ENCODE measurements at places on chromosomes 11 and 22.

- no peak for DNase-seq
Observed at GRCh38 chr22:31828739-31829138, 74.9 kb downstream of the DEPDC5 start.

- no peak for DNase-seq
Observed at GRCh38 chr11:117924631-117925170, 4.5 kb downstream of the TMPRSS13 start.

DNA sequence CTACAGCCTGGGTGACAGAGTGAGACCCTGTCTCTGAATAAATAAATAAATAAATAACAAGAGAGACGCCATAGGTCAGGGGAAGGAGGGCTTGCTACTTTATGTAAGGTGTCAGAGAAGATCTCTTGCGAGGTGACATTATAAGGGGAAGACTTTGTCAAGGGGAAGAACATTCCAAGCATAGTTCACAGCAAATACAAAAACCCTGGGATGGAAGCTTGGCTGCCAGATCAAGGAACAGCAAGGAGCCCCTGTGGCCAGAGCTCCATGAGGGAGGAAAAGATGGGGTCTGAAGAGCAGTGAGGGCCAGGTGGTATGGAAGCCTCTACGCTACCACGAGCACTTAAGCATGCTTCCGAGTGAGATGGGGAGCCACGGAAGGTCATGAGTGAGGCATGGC lies 62.3 kb downstream of the AHNAK start:
- DNase-seq: no peak

GRCh38 chr11:118928870-118929500 lies 3.3 kb upstream of the BCL9L start:
- DNase-seq: no peak

- DNase-seq: no peak
Observed at GRCh38 chr11:47148903-47149531, 27.7 kb downstream of the ARFGAP2 start.

GRCh38 chr11:86396396-86396795 lies 21.7 kb downstream of the CCDC81 start:
- DNase-seq: no peak

DNA sequence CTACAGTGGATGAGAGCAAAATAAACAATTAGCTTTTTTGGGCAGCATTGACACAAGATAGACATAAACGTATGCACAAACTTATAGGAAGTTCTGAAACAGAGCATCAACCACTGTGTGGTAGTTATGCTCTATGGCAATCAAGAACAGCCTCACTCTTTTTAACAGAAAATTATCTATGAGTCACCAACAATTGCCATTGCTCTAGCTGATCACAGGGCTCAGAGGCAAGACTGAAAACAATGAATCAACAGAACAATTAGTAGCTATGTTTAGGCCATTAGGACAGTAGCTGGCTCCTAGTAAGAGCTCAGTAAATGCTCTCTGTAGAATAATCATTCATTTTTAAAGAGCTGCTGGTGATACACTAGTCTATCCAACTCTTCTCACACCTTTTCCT lies 34.9 kb upstream of the PICALM start:
- DNase-seq: no peak

- no peak for DNase-seq
Observed at GRCh38 chr11:44338026-44338425, 28.1 kb upstream of the ALX4 start.

- DNase-seq: no peak
Observed at GRCh38 chr11:111982019-111982464, 43.2 kb upstream of the DLAT start.

GRCh38 chr11:125938418-125938817 lies 7.4 kb upstream of the VSIG10L2 start:
- no peak for DNase-seq

GRCh38 chr11:69642913-69643632 lies 2.1 kb downstream of the CCND1 start:
- DNase-seq: no peak

DNA sequence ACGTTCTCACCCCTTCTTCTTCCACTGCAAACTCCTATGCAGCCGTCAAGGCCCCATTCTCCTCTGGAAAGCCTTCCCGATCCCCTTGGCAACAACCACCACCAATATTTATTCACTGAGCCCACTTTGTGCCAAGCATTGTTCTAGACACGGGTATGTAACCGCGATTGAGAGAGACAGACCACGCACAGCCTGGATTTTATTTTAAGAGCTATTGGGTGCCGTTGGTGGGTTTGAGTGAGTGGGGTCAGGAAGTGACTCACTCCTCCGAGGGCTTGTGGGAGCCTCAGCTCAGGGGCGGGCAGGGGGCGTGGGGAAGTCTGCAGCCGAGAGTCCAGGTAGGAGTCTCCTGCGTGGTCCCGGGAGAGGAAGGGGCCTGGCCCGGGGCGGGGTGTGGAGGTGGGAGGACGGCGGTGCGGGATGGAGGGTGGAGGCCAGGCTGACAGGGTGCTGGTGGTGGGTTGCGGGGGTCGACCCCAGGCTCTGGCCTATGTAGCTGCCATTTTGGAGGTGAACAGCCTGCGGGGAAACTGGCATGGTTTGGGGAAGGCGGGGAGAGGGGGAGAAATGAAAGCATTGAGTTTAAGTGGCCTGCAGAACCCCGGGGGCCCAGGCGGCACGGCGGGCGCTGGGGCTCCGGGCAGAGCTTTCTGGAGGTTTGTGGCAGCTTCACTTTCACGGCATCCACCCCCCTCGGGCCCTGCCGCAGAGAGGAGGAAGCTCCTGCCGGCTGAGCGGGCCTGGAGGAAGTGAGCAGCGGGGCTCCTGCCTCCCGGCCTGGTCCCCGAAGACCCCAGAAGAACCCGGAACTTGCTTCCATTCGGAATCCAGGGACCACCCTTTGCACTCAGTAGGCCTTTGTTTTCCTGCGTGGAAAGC lies 547 bp downstream of the PARVG start:
- no peak for DNase-seq

- DNase-seq: no peak
Observed at GRCh38 chr11:69381681-69382130, 87.8 kb downstream of the MYEOV start.

DNA sequence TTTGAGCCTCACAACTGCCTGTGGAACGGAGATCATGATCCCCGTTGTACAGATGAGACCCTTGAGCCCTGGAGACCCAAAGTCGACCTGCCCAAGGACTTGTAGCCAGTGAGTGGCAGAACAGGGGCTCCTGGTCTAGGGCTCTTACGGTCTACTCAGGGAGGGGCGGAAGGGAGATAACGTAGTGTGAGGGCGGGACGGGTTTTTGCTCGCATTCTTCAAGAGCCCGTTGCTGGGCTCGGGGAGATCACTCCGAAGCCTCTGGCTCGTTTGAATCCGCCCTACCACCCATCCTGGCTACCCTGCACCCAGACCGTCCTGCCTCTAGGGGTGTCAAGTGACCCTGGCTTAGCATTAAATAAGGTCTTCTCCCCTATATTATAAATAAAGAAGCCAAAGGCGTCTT lies 639 bp downstream of the CRY2 start:
- no peak for DNase-seq

- DNase-seq: no peak
Observed at GRCh38 chr11:113373306-113373705, 14.3 kb upstream of the ANKK1 start.

DNA sequence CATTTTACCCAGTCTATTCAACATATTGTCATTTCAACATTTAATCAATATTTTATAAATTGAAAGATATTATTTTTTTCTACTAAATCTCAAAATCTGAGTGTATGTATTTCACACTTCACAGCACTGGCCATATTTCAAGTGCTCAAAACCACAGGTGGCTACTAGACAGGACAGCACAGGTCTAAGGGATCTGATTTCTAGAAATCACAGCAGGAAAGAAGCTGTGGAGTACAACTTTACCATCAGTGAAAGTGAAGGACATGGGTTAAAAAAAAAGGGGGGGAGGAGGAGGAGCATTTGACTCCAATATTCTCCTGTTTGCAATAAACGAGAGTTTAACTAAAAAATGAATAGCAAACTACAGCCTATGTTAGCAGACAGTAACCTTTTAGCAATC lies 4.5 kb downstream of the PRDM10 start:
- no peak for DNase-seq

DNA sequence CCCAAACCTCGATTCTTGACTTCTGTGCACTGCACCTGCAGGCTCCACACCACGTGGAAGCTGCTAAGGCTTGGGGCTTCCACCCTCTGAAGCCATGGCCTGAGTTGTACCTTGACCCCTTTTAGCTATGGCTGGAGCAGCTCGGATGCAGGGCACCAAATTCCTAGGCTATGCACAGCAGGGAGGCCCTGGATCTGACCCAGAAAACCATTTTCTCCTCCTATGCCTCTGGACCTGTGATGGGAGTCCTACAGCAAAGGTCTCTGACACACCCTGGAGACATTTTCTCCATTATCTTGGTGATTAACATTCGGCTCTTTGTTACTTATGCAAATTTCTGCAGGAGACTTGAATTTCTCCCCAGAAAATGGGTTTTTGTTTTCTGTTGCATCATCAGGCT lies 309.2 kb upstream of the DDI1 start:
- no peak for DNase-seq

- no peak for DNase-seq
Observed at GRCh38 chr11:76791861-76792260, 8.7 kb downstream of the TSKU start.

DNA sequence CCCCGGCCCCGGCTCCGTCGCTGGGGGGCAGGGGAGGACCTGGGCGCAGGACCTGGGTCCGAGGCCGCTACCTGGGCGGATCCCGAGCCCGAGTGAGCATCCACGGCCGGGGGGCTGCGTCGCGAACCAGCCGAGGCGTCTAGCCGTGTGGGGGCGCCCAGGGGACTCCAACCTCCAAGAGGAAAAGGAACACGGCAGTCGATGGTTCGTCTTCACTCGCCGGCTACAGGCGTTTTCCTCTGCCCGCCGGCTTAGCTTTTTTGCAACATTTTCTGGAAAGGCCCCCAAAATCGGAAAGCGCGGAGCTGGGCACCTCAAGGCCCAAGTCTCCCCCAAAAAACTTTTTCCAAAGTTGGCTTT lies 666 bp downstream of the PDGFB start:
- no peak for DNase-seq

DNA sequence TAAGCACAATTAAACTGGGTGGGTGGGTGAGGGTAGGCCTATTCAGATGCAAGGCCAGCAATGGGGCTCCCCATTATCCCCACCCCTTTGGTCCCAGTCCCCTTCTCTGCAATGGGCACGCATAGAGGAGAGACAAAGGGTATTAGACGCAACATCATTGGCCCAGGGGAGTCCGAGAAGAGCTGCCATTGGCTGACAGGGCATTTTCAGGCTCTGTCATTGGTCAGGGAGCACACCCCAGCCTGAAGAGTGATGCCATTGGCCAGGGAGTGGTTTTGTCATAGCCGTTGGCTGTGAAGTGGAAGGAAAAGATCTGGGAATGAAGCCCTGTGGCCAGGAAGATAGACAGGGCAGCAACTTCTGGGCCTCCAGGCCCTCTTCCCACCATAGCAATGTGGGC lies 2.8 kb upstream of the TRIM3 start:
- no peak for DNase-seq

- DNase-seq: no peak
Observed at GRCh38 chr11:113141010-113141409, 173.4 kb upstream of the TTC12 start.
